ENCODE measurements at places on chromosomes 7 and 10.

- no peak for DNase-seq
Measured at GRCh38 chr7:5217851-5218331, 27.9 kb downstream of the WIPI2 start.

GRCh38 chr10:54702583-54703485, 98.2 kb downstream of the PCDH15 start:
- no peak for DNase-seq

DNA sequence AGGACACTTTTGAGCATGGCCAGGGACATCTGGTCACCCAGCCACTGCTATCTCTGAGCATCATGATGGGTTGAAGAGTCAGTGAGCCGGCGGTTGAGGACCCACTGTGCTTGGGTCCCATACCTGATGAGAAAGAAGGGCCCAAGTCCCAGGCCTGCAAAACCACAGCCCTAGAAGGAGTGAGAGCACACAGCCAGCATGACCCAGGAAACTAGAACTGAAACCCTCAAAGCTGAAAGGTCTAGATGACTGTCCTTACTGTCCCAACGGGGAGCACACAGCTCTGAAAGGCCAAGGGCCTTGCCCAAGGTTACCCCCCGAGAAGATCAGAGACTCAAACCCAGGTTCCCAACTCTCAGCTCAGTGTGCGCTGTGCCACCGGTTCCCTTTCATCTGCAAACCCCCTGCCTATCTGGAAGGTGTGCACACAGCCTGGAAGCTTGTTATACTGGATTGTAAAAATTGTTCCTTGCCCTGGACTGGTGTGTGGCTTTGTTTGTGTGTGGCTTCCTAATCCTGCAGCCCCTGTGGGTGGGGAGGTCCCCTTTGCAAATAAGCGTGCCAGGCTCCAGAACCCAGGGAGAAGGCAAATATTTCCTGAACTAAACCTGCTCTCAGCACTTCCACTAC, 22.6 kb upstream of the PSAP start:
- DNase-seq = no peak

DNA sequence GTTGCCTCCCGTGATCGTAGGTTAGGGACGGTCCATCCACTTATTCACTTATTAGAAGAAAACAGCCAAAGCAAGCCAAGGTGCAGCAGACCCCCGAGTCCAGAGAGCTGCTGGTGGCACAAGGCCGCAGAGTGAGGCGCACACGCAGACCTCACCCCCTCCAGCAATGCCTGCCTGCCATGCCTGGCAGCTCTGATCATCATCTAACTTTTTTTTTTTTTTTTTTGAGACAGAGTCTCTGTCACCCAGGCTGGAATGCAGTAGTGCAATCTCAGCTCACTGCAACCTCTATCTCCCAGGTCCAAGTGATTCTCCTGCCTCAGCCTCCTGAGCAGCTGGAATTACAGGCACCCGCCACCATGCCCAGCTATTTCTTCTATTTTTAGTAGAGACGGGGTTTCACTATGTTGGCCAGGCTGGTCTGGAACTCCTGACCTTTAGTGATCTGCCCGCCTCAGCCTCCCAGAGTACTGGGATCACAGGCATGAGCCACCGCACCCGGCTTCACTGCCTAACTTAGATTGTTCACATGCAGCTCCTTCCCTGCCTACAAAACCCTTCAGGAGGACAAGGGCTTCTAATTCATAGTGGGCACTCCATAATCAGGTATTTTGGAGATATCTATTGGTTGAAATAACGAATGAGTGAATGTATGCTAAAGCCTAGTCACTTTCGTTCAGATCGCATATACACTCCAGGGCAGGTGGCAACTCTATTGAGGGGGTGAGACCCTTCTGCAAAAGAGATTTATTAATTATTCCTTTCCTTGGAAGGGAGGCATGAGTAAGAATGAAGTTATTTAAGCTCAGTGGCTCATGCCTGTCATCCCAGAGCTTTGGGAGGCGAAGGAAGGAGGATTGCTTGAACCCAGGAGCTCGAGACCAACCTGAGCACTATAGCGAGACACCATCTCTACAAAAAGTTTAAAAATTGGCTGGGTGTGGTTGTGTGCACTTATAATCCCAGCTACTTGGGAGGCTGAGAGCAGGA, 15.9 kb downstream of the TRIM56 start:
- DNase-seq = no peak

DNA sequence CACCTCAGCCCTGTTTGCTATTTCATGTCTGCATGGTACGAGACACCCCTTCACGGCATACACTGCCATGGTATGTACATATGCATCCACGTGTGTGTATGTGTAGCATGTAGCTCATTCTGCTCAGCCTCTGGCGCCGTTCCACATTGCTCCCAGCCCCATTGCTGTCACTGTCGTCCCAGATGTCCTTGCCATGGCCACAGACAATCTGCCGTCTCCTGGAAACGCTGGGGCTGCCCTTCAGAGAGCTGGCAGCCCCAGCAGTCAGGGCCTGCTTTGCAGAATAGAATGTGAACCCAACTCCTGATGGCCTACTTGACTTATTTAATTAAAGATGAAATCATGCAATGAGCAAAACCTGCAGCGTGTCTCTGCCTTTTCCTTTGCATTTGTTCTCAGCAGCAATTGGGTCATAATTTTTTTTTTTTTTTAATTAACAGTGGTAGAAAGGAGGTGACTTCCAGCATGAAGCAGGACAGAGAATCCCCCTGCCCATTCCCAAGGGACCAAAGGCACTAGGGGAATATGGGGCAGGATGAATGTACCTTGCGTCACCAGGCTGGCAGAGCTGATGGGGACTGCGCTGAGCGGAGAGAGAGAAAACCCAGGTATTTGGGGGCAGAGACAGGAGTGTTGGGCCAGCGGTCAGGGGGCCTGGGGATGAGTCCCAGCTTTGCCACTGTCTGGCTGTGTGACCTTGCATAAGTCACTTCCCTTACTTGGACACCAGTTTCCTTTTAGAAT, 49.2 kb downstream of the CHST3 start:
- no peak for DNase-seq
